Thoracic aorta (tissue), 2 donors: ENCODE measurements at places on chromosomes 5 and 9.
A peak's percentile ranks its signal among the peaks of the same experiment; 100 is the strongest.

DNA sequence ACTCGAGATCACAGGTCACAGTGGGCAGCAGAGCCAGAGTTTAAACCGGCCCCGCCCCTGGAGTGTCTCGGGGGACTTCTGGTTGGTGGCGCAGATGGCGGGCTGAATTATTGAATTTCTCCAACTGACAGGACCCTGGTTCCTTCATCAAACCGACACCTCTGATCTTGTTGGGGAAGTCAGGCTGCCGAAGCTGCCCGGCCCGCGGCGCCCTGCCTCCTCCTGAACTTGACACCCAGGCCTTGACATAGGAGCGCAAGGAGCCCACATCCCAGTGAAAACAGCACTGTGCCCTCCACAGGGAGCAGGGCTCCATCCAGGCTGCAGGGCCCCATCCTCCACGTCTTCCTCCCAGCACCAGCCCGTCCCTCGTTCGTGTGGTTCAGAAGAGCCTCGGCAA, 105.2 kb downstream of the OLFM1 start:
- DNase-seq: no peak

- no peak for DNase-seq
Observed at GRCh38 chr5:95803271-95804148, 19.0 kb downstream of the GLRX start.

- no peak for DNase-seq
Observed at GRCh38 chr5:52854301-52854700, 66.6 kb downstream of the ITGA1 start.

- no peak for DNase-seq
Observed at GRCh38 chr9:19193029-19193324, 37.5 kb upstream of the DENND4C start.

GRCh38 chr5:137142764-137143605, 356.1 kb downstream of the SPOCK1 start:
- peak; percentile 19 for DNase-seq

GRCh38 chr9:115198001-115198400, 80.0 kb upstream of the TNC start:
- DNase-seq: no peak

DNA sequence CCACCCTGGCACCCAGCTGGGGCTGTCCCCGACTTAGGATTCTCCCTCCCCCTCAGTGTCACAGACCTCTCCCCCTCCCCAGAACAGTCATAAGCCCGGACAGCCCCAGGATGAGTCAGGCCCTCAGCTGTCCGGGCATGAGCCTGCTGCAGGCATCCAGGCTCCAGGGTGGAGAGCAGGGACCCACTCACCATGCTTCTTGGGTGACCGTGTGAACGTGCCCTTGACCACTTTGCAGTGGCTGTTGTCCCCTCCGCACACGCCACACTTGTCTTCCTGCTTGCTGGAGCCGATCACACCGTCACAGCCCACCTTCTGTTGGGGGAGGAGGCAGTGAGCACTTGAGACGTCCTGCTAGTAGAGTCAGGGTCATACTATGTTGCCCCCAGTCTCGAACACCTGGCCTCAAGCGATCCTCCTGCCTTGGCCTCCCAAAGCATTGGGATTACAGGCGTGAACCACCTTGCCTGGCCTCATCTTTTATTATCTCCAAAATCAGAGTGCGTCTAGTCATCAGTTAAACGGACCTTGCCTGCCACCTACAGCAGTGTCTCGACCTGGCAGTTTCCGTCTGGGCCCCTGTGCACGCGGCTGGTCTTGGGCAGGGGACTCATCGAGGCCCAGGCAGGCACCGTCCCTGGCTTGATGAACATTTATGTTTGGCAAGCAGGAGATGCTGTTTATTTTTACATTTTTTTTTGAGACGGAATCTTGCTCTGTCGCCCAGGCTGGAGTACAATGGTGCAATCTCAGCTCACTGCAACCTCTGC, 72.6 kb downstream of the ZNF354C start:
- DNase-seq: no peak

DNA sequence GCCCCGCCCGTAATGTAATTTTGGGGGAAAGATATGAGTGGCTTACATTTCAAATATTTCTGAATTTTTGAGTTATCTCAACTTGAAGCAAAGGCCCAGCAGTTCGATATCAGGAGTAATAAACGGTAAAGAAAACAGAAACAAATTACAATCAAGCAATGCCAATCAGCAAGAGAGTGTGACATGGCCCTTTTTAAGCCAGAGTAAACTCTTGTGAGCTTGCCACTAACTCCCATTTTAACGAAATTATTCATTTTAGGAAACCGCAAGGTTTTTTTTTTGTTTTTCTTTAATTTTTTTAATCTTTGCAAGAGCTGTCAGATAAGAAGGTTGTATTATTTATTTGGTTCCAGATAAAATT, 17.6 kb upstream of the CDK7 start:
- no peak for DNase-seq

- no peak for DNase-seq
Observed at GRCh38 chr5:52743529-52743928, 44.2 kb upstream of the ITGA1 start.

DNA sequence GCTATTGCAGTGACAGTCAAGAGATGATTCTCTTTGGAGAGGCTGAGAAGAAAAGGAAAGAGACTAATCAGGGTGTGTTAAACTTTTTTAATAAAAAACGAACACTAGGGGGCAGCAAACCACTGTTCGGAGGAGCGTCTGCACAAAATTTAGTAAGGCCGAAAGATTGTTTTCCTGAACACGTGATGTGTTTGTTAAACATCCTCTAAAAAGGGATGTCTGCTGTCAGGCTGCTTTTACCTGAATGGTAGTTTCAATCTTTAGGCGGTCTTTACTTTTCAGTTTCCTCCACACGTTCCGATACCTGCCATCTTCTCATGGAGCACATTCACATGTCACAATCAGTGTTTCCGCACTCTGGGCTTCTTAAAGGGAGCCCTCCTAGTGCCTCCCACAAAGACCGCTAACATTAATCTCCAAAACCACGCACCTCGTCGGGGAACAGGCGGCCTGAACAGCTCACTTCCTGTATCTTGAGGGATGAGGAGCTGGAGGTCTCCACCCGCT, 125.2 kb downstream of the GPBP1 start:
- no peak for DNase-seq

- no peak for DNase-seq
Observed at GRCh38 chr9:123871781-123872180, 58.1 kb downstream of the DENND1A start.

DNA sequence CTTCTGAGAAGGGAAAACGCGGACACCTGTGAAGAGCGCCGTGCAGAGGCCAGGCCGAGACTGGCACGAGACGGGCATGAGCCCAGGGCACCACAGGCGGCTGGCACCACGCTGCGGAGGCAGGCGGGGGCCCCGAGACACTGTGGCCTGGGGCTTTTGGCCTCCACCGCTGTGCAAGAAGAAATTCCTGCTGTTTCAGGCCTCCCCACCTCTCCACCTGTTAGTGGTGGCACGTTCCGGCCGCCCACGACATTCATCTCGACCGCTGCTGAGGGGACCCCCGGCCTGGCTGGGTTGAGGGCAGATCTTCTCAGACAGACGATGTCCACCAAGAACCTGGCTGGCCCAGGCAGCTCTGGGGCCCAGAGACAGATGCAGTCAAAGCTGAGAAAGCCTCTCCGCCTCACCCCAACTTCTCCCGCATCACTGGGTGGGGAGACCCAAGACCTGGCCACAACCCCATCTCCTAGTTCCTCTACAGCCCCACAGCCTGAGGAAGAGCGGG, 11.5 kb downstream of the NACC2 start:
- DNase-seq: no peak

DNA sequence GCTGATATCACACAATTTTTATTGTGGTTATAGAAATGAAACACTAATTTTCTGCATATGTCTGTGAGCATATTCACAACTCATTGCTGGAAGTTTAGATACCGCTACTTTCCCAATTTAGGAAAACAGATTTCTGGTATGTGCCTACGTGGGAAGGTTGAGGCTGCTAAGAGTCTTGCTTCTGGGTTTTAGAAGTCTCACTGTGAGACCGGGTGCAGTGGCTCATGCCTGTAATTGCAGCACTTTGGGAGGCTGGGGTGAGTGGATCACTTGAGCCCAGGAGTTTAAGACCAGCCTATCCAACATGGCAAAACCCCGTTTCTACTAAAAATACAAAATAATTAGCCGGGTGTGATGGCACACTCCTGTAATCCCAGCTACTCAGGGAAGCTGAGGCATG, 39.6 kb downstream of the UBAP1 start:
- no peak for DNase-seq

DNA sequence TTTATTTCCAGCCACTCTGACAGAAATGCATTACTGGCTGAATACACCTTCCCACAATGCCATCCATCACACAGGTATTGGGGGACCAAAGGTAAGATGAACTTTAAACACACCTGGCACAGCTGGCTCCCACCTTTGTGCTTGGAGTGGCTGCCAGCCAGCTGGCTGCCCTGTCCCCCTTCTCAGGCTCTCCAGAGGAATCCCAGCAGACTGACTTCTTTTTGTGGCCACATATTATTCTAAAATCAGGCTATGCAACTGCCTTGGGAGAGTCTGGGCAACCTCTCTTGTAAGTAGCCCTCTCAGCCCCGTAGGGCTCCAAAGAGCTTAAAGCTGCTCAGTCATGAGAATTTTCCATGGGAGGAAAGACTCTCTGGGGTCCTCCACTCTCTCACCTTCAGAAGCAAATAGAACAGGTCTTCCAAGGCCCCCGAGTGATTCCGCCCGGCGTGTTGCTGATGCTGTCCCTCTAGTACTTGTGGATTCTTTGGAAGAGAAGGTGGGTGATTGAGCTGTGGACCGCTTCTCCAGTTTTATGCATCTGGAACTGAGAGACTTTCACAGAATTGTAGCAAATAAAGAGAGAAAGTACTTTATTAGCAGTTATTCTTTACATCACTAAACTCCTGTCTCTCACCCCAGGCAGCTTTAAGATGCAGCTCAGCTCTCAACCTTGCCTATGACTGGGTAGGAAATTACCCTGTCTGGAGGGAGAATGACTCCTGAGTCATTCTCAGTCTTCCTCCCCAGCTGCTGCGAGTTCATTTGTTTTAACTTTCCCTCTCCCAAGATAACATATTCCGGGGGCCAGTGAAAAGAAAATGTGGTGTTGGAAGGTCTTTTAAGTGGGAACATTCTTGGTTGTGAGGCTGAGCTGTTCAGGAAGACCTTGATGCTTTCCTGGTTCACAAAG, 159.4 kb upstream of the PITX1 start:
- DNase-seq: no peak

DNA sequence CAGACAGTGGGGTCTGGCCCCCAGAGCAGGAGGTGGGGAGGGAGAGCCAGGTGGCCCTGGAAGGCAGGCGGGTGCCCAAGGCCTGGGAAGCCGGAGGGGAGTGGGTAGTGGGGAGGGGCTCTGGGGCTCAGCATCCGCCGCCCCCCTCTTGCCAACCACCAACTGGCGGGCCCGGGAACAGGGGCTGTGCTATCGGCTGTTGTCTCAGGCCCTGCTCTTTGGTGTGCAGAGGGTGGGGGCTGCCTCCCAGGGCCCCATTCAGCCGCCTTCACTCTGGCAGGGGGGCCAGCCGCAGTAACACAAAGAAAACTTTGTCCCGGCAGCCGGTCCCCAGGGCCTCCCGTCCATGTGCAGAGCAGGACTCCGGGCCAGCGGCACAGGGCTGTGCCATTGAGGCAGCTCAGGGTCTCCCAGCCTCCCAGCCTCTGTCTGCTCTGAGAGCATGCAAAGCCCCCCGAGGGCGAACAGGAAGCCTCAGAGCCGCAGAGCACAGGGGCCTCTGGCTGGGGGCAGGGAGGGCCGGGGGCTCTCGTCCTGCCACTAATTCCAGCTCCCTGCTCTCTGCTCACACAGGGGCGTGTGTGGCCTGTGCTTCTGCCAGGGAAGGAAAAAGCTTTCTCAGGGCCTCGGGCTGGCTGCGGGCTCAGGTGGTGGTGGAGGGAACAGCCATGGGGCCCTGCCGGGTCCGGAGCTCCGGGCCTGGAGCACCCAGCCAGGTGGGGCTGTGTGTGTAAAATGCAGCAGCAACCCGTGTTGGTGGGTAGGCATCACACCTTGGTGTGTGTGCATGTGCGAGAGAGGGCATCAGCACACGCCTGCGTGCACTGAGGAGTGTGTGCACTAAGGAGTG, 54.2 kb upstream of the NOTCH1 start:
- DNase-seq: no peak

DNA sequence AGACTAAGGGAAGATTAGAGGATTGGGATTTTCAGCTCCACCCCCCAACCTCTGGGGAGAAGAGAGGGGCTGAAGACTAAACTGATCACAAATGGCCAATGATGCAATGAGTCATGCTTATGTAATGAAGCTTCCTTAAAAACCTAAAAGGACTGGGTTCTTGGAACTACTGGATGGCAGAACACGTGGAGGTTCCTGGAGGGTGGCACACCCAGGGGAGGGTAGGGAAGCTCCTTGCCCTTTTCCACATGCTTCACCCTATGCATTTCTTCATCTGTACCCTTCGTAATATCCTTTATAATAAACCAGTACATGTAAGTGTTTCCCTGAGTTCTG, 48.6 kb downstream of the ARHGEF28 start:
- DNase-seq: no peak

- no peak for DNase-seq
Observed at GRCh38 chr9:76414661-76415060, 20.4 kb upstream of the RFK start.

GRCh38 chr5:53892224-53892623, 331.8 kb downstream of the NDUFS4 start:
- DNase-seq: no peak
